Activated T-cell treated with anti-CD3 and anti-CD28 coated beads, Interleukin-2, amount 50 U/mL, for 24 hours (primary cell): ENCODE measurements at places on chromosomes 16 and 17.
A peak's percentile ranks its signal among the peaks of the same experiment; 100 is the strongest.

- DNase-seq = no peak
Measured at GRCh38 chr17:4551141-4551540, 4.0 kb downstream of the MYBBP1A start.

- DNase-seq = no peak
Measured at GRCh38 chr17:76017481-76018339, 9.4 kb downstream of the EVPL start.

DNA sequence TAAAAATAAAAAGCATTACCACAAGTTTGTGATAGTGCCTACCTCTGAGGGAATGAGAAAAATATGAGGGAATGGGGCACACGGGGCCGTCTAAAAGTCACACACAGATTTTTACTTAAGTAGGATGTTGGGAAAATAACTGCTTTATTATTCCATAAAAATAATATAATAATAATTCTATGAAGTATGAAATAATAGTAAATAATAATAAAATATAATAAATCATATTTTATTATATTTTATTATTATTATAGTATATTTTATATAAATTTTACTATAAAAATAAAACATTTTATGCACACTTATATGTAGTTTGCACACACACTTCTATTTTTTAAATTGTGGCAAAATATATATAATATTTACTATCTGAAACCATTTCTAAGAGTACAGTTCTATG lies 92.3 kb downstream of the BMERB1 start:
- no peak for DNase-seq

GRCh38 chr17:15884731-15885130 lies 60.2 kb upstream of the ADORA2B start:
- no peak for DNase-seq

- DNase-seq = no peak
Measured at GRCh38 chr17:5485270-5486205, at the start of gene DERL2. Gene DERL2, minus strand, starts transcription at chr17:5486178. Its CDS starts 17 bp downstream, at chr17:5486161.

DNA sequence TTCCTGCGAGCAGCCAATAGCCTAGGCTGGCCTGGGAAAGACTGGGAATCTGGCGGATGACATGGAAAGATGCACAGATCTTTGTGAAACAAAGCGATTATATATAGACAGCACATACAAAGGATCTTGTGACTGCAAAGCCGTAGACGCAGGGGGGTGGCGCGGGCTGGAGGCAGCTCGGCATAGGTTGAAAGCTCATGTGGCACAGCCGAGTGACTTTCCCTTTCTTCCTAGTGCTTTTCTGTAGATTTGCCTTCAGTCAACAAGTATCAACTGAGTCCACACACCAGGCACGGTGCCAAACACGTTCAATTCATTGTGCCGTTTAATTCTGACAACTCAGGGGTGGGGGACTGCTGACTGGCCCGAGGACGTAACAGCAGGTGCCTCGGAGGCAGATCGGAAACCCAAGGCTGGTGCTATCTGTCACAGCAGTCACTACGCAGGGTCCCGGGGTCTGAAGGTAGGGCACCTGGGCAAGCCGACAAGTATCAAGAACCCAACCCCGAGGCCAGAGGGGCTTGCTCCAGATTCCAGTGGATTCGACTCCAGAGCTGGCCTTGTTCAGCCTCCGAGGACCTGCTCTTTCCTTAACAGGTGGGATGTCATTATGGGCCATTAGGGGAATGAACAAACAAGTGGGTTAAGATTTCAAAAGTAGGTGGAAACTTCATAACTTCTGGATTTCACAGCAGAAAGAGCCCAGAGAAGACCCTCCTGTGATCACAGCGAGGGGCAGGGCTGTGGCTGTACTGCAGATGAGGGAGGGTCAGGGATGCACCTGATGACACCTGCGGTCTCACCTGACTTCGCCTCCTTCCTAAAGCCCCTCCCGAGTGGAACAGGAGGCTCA lies 5.9 kb downstream of the PAM16 start:
- no peak for DNase-seq

- peak; percentile 43 for DNase-seq
Measured at GRCh38 chr17:63945784-63946439, 13.8 kb upstream of the CD79B start.

GRCh38 chr16:85173981-85174751 lies 61.9 kb upstream of the CIBAR2 start:
- DNase-seq = no peak

- DNase-seq = no peak
Measured at GRCh38 chr16:87065446-87066132, 251.6 kb downstream of the C16orf95 start.

- DNase-seq = no peak
Measured at GRCh38 chr17:8829036-8829941, 30.1 kb upstream of the MFSD6L start.

GRCh38 chr17:42844271-42844670 lies at the start of gene AOC2:
Gene AOC2, plus strand, starts transcription at chr17:42844580. Its CDS starts 47 bp downstream, at chr17:42844627.
- DNase-seq = no peak

DNA sequence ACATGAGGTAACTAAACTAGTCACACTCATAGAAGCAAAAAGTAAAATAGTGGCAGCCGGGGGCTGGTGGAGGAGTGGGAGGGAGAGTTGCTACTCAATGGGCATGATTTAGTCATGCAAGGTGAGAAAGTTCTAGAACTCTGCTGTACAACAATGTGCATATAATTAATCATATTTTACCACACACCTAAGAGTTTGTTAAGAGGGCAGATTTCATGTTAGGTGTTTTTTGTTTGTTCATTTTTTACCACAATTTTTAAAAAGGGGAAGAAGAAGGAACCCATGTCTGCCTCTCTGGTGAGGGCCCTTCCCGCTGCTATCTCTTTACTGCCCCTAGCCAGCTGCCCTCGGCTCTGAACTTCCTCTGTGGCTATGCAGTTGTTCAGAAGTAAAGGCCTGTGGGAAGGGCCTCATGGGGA lies 11.2 kb downstream of the CD300LB start:
- no peak for DNase-seq

DNA sequence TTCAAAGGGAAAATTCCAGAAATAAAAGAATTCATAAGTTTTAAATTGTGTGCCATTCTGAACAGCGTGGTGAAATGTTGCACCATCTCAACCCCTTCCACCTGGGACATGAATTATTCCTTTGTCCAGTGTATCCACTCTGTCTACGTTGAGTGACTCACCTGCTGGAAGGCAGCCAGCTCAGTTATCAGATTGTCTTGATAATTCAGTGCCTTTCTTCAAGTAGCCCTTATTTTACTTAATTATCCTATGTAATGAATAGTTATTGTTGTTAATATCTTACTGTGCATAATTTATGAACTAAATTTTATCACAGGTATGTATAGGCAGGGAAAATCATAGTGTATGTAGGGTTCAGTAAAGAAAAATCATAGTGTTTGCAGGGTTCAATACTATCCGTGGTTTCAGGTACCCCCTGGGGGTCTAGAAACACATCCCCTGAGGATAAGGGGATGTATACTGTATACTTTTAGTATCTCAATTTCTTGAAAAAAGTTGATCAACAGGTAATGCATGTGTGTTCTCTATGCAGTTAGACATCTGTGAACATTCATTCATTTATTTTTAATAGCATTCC lies 7.7 kb upstream of the PCTP start:
- DNase-seq = no peak

DNA sequence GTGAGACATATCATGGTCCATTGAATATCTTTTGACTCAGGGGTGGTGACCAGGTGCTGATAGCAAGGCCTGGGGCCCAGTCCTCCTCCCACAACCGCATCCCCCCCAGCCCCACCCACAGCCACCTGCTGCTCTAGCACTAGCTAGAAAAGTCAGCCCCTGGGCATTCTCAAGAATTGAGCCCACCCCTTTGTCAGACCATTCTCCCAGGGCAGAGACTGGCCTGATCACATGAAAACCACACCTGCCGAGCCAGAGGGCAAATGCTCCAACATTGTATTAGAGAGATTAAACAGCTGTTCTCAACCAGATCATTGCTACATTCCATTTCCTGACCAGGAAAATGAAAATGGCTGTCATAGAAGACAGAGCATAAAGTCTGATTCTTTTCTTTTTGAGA lies 62.4 kb downstream of the RAB11FIP4 start:
- no peak for DNase-seq

DNA sequence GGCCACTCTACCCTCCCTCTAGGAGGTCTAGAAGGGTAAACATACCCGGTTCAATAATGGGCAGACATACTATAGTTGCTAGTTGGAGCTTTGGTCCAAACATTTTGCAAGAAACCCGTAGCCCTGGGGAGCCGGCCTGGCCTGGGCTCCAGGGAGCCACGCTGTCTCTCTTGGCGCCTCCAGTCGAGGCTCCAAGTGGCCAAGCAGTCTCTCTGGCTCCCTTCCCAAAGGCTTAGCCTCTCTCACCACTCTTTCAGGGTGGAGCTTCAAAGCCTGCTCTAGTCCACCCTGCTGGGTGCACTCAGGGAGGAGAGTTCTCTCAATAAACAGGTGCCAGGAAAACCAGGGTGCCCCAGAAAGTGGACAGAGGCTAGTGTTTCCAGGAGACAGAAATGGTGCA lies 32.2 kb downstream of the RCVRN start:
- DNase-seq = no peak

GRCh38 chr16:69187446-69188235 lies 677 bp downstream of the SNTB2 start:
- DNase-seq = peak; percentile 72

DNA sequence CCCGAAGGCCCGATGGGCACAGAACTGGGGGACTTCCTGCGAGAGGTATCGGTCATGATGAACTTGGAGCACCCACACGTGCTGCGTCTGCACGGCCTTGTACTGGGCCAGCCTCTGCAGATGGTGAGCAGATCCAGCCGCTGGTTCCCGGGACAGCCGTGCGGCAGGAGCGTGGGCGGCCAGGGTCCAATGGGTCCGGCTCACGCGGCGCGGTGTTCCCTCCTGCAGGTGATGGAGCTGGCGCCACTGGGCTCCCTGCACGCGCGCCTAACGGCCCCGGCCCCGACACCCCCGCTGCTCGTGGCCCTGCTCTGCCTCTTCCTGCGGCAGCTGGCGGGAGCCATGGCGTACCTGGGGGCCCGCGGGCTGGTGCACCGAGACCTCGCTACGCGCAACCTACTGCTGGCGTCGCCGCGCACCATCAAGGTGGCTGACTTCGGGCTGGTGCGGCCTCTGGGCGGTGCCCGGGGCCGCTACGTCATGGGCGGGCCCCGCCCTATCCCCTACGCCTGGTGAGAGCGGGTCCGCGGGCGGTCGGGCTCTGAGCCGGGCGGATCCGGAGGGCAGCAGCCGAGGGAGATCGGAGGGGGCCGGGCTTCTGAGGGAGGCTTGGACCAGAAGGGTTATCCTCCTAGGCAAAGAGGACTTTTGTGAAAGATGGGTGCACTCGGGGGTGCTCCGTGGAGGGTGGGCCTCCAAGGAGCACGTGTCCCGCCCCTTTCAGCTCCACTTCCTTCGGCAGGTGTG lies 3.0 kb downstream of the TNK1 start:
- peak; percentile 91 for DNase-seq

DNA sequence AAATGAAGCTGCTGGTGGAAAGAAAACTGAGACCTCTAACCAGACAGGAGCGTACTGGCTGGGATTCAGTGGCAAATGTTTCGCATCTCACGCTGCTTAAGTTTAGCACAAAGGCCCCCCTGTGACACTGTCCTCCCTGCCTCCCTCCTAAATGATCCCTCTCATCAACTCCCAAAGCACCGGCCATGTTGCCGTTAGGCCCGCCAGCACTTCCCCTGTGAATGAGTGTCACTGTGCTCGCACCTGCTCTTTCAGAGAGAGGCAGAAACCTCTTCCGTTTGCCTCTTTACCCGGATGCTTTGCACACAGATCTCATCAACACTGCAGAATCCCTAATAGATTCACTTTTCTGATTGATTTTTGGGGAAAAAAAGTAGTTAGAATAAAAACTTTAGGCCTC lies 26.5 kb downstream of the MBTPS1 start:
- no peak for DNase-seq

- DNase-seq = no peak
Measured at GRCh38 chr16:2384426-2384825, 43.9 kb upstream of the ABCA3 start.

DNA sequence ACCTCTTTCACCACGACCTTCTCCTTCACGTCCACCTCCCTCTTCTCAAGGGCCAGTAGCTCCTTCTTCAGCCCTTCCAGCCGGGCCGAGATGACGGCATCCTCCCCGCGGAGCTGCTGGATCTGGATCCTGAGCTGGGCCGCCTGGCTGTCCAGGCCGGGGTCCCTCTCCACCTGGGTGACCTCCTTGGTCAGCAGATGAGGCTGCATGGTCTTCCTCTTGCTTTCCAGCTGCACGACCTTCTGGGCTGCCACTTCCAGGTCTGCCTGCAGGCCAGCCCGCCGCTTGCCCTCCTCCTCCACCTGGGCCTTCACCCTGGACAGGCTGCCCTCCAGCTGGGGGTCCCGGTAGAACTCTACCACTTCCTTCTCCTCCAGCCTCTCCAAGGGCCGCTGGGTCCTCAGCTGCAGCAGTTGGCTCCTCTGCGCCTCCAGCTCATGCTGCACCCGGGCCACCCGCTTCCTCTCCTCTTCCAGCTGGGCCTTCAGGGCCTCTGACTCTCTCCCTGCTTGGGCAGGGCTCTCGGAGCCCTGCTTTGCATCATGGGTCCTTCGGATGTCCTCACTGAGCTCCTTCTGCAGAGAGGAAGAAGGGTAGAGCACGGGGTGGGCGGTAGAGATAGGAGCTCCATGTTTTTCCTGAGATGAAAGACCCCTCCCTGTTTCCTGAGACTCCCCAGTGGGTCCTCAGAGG lies 9.5 kb downstream of the CDK3 start:
- DNase-seq = no peak

GRCh38 chr17:36601303-36602029 lies at the start of gene MRM1:
Gene MRM1, plus strand, starts transcription at chr17:36601583. Its CDS starts 228 bp downstream, at chr17:36601811.
- DNase-seq = peak; percentile 95

DNA sequence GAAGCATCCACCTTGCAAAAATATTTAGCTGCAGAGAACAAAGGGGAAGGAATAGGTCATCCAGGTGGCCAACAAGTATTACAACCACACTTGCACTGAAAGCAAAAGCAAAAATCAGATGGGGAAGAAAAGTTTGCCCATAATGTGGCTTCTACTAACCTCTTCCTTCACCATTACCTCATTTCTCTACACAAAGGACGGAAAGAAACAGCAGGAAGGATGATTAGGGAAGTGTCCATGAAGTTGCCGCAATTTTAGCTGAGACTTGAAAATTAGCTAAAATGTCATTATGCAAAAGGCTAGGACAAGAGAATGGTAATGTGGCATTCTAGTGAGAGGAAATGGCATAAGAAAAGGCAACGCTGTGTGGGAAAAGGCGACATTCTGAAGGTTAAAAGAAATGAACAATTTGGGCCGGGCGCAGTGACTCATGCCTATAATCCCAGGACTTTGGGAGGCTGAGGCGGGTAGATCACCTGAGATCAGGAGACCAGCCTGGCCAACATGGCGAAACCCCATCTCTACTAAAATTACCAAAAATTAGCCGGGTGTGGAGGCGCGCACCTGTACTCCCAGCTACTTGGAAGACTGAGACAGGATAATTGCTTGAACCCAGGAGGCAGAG lies 13.7 kb downstream of the KANSL1 start:
- no peak for DNase-seq

DNA sequence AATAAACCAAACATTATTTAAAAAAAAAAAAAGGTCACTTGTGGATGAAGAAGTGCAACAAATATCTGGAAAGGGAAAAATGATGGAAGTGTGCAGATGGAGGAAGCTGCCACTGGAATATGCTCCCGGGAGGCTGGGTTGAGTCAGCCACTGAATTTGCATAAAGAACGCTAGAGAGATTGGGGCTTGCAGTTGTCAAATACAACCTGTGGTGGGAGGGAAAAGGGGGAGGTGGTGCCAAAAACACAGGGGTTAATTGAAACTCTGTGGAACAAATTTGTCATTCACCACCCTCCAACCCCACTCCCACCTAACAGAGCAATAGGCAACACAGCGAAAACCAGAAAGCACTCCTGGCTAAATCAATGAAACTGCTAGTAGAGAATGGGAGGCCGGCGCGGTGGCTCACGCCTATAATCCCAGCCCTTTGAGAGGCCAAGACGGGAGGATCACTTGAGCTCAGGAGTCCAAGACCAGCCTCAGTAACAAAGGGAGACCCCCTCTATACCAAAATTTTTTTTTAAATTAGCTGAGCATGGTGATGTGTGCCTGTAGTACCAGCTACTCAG lies 37.6 kb upstream of the RPL38 start:
- no peak for DNase-seq
